ENCODE measurements at places on chromosomes 7 and 10. TPM values are rescaled to one million over a fixed set of nuclear protein-coding genes. Genes with fewer than 3 reads are reported as not detected.

- no peak for DNase-seq
These were observed 657 bp downstream of the HACD1 start for GRCh38 chr10:17616403-17617030.

The TRIM50 gene
- total RNA-seq = not detected

DNA sequence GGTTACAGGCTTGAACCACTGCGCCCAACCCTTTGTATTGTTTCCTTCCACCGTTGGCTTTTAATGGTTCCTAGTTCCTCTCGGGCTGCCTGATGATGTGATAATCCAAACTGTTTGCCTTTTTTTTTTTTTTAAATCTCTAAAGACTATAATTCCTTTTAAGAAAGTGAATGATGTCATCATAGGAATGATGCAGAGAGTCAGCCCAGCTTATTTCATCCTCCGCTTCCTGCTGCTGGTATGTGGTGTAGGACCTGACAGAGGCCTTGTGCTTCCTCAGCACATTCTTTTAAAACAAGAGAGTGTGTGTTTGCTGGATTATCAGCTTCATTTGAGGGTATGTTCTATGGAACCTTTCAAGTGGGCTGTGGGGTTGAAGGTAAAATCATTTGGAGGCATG is 241.4 kb downstream of the LRMDA start:
- DNase-seq = no peak

The HKDC1 gene
- 0.48 TPM for total RNA-seq

DNA sequence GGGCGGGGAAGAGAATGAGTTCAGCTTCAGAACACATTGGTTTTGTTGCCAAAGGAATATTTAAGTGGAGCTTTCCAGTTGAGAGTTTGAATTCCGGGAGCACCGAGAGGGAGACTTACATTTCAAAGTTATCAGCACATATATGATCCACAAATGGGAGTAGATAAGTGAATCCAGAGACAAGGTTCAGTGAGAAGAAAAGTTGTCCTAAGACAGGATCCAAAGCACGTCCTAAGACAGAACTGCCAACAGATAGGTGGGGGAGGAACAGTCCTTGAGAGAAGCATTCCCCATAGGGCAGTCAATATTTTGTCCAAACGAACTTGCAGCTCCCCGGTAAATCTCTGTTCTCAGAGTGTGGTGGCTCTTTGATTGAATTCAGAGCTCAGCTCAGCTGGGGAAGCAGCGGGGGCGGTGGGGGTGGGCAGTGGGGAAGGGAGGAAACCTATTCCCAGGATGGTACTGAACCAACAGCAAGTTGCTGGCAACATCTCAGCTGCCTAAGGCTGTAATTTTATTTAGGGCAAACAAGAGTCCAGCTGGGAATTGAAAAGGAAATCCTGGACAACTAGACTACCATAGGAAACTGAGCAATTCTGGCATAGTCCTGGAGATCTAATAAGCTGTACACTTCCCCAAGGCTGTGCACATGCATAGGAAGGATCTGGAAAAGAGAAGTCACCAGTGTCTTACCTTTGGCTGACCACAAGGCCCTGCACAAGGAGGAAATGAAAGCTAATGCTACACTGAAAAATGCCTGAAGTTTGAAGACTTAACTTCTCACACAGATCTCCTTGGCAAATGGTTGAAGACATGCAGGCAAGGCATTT is 94.2 kb upstream of the CXCL12 start:
- no peak for DNase-seq

GRCh38 chr7:21486511-21486910 is 56.3 kb upstream of the DNAH11 start:
- no peak for DNase-seq

The ADAM8 gene
- total RNA-seq = 137 TPM

DNA sequence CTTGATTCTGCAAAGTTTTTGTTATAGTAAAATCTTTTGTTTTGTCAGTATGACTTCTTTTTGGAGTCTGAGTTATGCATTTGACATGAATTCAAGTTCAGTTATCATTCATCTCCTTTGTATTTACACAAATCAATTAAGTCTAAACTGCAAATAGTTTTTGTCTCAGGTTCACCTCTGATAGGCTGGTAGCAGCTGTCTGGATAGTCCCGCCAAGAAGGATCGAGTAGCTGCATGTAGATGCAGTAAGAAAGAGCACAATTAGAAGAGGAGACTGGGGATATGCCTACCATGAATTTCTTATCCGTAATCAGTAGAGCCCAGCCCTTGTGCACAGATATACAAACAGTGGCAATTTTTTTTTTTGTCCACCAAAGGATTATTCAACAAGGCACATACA is 392.5 kb upstream of the ETV1 start:
- DNase-seq = no peak

The PHYHIPL gene
- not detected for total RNA-seq

- DNase-seq = peak; percentile 6
These were observed 41.6 kb upstream of the SDHAF3 start for GRCh38 chr7:97075928-97076327.

The TRUB1 gene
- 28.1 TPM for total RNA-seq

- DNase-seq = no peak
These were observed 8.9 kb upstream of the KCNK18 start for GRCh38 chr10:117188371-117188770.

DNA sequence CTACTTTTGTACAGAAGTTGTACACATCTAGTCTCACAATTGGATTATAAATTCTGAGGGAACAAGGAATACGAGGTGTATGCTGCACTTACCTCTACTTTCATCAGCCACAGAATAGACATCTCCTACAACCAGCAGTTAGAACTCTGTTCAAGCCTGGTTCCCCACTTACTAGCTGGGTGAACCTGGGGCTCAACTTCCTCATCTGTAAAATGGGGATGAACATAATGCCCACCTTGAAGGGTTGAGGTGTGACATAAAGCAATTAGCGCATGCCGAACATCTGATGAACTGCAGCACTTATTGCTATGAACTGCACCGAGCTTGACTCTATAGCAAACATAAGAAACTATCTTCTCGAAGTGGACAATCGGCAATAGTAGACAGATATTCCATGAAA is 25.3 kb downstream of the XPNPEP1 start:
- no peak for DNase-seq

The UCN3 gene
- total RNA-seq = not detected

The GBX1 gene
- not detected for total RNA-seq

The ATP6V1F gene
- total RNA-seq = 126 TPM

DNA sequence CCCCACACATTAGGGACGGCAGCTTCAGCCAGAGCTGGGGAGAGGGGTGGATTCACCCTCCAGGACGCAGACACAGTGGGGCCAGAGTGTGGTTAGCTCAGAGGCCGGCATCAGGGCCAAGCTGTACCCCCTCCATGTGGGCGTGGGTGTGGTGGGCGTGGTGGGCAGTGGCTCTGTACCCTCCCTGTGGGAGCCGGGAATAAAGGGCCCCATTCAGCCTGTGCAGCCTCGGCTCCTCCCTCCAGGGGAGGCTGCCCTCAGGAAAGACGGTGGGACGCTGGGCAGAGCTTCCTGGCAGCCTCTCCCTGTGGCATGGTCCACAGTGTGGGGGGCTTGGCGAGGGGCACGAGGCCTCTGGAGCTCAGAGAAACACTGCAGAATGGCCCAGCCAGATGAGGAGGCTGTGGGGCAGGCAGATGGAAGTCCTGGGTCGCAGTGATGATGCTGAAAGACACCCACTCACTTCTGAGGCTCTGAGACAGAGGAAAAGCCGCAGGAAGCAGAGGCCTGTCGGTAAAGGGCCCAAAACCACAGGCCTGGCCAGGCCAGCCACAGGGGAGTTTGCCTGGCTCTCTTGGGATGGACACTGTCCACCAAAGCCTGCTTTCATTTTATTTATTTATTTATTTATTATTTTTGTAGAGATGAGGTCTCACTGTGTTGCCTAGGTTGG is 108.0 kb downstream of the SH3PXD2A start:
- no peak for DNase-seq

DNA sequence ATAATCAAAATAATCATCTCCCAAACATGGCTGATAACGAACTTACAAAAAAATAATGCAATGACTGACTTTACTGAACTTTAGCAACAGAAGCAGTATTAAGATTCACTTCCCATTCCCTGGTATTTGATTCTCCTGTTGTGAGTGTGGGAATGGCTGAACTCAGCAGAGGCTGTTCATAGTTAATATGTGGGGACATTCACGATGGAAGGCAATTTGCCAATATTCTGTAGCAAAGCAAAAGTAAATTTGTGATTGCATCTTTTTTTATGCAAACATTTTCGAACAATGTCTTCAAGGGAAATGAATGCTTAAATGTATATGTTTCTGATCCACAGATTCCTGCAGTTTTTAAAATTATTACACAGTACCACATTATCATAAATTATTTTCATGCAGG is 431.7 kb upstream of the KLF6 start:
- DNase-seq = no peak

The CALN1 gene
- total RNA-seq = not detected

- no peak for DNase-seq
These were observed 70.2 kb downstream of the UBE2H start for GRCh38 chr7:129882531-129882930.

The LFNG gene
- total RNA-seq = 21.5 TPM

GRCh38 chr7:155762655-155763054 is 49.6 kb downstream of the SHH start:
- DNase-seq = no peak

GRCh38 chr7:12210179-12211053 is 678 bp upstream of the TMEM106B start:
- no peak for DNase-seq

- peak; percentile 61 for DNase-seq
These were observed 99.9 kb downstream of the TRIL start for GRCh38 chr7:28858206-28858605.

The SLIT1 gene
- not detected for total RNA-seq
